Activated CD4-positive, alpha-beta T cell treated with anti-CD3 and anti-CD28 coated beads for 24 hours (primary cell): ENCODE measurements at places on chromosomes 1 and 21.

- no peak for DNase-seq
Measured at GRCh38 chr1:56963667-56964066, 2.1 kb downstream of the C8B start.

DNA sequence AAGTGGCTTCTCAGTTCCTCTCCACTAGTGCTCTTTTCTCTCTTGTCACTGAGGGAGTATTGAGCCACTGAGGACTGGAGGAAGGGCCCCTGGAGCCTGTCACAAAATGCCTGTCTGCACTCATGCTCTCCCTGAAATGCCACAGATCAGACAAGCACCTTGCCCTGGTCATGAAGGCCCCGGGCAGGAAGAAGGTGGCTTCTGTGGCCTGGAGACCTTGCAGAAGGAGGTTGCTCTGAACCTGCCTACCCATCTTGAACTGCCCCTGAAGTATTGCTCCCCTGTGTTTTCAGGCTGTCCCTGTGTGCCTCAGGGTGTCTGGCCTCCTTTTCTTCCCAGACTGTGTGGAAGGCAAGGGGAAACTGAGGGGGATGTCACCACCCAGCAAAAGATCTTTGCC, 3.1 kb downstream of the PKP1 start:
- no peak for DNase-seq

DNA sequence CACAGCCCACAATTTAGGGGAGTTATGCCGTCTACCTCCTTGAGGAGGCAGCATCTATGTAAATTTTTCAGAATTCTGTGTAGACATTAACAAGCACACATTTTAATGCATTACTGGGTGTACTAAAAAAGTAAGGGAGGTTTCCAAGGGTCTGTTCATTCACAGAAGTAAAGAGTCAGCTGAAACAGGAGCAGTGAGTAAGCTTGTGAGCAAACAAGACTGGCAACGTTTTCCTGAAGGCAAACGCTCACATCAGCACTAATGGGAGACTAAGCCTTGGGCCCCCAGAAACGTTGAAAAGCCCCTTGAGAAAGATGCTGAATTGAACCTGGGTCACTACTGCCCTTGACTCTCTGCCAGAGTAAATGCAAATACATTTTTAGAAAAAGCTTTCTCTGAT, 25.7 kb downstream of the RPRD2 start:
- no peak for DNase-seq

DNA sequence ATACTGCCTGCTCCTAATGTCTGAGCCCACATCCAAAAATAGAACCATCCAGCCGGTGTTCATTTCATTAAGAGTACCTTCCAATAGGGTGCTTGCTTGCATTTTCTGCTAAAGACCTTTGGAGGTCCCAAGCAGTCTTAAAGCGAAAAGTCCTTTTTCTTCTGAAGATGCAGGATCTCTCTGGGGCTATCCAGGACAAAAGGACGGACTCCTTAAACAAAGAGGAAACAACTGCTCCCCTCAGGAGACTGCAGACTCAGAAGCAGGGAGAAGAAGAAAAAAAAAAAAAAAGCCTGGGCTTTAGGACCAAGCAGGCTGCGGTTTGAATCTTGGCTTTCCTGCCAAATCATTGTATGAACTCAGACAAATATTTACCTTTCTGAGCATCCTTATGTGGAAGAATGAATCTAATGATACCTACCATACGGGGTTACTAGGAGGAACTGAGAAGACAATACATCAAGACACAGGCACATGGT, 204.0 kb downstream of the PLPP3 start:
- DNase-seq: no peak

DNA sequence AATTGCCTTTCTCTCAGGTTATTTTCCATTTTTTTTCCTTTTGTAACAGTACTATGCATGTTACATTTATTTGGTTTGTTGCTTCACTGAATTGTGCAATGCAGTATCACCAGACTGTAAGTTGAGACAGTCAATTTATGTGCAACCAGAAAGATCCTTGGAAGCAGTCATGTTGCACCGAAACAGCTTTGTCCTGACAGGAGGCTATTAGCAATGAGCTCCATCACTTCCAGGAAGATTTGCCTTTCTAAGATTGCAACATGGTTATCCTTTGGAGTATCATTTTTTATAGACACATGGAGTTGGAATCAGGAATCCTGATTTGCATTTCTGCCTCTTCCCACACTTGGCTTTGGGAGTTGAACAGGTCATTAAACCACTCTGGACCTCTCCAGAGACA, 84.5 kb upstream of the ST6GALNAC5 start:
- DNase-seq: no peak

GRCh38 chr1:25568834-25569596, 25.6 kb downstream of the LDLRAP1 start:
- no peak for DNase-seq

DNA sequence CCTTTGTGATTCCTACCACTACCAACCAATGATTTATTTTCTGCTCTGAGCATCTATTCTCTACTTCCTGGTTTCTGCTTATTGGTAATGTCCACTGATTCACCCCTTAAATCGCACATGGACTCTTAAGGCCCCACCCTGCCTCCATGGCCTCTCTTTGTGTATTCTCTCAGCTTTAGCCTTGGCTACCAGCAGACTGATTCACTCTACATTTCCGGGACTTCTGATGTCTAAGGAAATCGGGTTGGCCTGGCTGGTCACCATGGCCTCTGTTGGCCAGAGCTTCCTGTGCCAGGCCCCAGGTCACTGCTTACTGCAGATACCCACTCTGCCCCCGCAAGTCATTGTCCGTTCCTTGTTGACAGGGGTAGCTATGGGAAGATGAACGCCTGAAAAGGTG, 40.9 kb downstream of the PDPN start:
- no peak for DNase-seq

- no peak for DNase-seq
Measured at GRCh38 chr1:11888206-11888876, 29.6 kb upstream of the NPPB start.

DNA sequence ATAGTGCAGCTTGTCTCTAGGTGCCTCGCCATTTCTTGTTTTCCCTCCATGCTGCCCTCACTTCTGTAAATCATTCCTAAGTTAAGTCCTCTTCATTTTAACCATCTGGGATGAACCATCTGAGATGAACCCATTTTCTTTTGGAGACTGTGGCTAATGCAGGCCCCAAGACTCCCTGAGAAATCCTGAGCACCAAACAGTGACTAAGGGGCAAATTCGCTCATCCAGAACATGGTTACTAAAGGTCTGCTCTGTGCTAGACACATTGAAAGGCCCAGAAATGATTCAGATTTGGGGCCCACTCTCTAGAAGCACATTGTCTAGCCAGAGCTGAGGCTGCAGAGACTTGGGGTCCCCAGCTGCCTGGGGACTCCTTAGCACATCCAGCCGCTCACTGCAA, 151.9 kb upstream of the CTTNBP2NL start:
- no peak for DNase-seq

DNA sequence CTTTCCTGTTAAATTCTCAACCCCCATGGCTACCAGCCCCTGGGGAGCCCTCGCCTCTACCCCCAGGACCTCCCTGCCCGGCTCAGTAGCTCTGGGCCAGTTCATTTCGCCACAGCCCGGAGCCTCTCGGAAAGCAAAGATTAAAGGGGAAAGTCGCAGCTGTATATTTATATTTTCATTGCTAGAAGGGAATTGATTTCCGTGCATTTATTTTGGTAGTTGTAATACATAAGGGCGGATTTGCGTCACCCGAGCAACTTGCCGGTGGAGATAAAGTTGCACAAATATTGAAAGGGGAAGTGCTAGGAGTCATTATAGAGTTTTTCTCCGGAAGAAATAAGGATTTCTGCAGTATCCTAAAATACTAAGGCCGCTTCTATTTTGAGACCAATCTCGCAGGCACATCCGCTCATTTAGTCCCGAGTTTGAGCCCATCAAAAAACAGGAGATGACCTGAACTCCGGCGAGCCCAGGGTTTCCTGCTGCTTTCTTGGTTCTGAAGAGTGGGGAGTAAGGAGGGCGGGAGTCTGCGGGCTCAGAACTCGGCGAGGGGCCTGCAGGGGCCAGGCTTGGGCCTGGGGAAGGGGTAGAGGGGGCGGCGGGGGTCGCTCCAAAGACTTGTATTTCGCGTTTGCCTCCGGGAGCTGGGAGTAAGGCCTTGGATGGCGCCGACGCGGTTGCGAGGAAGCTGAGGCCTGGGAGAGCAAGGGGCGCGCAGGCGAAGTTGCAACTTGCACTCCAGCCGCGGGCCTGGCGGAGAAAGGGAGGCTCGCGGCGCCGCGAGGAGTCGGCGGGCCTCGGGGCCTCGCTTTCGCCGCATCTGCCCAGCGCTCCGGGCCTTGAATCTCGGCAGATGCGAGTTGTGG, 2.5 kb upstream of the HLX start:
- no peak for DNase-seq

GRCh38 chr1:176211396-176212165, 4.5 kb upstream of the COP1 start:
- no peak for DNase-seq

DNA sequence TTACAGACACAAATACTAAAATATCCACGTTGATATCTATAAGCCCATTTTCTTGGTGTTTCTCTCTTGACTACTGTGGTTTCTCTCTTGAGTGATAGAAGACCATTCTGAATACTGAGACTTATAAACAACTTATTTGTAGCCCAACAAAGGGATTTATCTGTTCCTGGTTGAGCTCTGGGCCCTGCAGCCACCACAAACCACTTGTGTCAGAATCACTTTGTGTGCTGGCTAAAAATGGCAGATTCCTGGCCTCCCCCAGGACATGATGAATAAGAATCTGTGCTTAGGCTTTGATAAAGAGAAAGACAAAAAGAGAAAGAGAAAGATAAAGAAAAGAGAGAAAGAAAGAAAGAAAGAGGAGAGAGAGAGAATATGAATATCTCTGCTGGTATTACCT, 18.9 kb upstream of the MCOLN2 start:
- no peak for DNase-seq

- peak; percentile 40 for DNase-seq
Measured at GRCh38 chr1:16167331-16168143, 11.7 kb upstream of the EPHA2 start.

- DNase-seq: no peak
Measured at GRCh38 chr1:229040630-229041358, 230.1 kb upstream of the RAB4A start.

DNA sequence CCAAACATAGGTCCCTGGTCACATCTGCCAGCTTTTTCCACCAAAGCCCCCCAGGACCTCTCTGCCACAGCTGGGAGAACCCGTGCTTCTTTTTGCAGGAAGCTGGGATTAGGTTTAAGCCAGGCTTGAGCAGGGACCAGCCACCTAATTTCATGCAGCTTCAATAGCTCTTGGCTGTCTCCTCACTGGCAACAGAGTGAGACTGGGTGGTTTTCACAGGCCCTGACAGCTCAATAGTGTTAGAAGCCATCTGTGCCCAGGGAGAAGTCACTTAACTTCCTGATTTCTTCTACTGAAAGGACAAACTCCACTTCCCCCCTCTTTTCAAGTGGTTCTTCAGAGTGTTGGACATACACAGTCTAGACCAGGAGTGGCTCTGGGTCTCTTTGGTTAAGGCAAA, 20.4 kb upstream of the SRSF4 start:
- no peak for DNase-seq

DNA sequence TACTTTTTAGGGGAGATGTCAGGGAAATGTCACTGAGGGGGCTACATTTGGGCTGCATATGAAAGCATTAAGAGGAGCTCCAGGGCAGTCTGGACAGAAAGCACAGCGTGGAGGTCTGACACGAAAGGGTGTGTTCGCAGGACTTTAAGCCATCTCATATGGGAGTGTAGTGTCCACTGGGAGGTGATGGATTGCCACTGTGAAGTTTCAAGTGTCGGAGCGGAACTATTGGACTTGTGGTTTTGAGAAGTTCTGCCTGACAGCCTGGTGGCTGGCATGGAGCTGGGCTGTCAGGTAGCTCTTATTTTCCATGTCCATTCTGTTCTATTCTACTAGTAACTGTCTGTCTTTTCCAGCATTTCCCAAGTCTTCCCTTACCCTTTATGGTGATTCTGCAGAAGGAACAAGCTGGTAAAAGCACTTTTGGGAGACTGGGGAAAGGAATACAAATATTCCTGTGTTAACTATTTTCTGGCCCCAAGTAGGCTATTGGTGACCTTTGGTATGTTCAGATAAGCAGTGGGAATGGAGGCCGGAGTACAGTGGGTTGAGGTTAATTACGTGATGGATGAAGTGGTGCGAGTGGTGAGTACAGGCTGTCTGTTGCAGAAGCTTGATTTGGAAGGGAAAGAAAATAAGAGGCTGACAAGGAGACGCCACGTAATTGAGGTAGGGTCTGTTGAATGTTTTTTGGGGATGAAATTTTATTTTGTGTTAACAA, 19.3 kb downstream of the B3GALT5 start:
- no peak for DNase-seq

DNA sequence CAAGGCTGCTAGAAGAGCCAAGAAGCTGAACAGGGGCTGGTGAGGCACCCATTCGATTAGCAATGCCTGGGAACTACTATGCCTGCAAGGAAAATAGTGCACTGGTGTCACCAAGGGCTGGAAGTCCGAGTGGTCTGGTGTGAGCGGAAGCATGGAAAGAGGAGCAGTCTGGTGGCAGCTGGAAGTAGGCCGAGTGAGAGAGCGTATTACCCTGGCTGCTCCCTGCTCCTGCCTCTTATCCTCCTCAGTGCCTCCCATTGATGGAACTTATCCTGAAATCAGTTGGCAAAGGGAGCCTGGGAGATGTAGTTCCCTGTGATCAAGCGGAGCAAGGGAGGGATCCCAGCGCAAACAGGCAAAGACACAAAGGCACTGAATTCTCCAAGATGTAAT, 9.6 kb downstream of the SMAP2 start:
- no peak for DNase-seq

DNA sequence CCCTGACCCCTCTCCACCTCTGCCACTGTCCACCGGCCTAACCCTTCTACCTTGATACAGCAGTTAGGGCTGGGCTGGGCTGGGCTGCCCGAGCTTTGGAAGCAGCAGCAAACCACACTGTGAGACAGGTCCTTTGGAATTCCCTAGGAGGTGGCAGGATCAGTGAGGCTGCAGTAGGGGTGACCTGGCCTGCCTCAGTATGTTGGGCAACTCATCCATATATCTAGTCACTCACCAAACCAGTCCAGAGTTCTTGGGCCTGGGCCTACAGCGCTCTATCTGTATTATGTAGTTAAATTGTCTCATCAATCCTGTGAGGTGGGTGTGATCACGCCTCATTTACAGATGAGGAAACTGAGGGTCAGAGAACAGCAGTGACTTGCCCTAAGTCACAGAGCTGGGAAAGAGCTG, 13.3 kb upstream of the SYNC start:
- no peak for DNase-seq

DNA sequence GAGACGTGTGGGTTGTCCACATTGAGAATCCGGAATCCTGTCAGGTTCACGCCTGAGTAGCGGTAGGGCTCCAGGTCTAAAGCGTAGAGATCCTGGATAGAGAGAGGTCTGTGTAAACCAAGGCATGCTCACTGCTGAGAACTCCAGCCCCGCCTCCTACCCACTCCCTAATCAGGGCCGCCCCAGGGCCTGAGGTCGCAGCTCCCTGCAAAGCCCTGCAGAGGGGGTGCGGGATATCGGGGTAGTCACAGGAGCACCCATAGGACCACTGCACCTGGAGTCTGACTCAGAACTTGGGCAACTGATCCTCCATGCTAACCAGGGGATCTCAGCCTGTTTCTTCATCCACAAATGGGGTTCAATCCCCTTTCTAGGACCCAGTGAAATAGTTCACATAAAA, 174.4 kb downstream of the GRIK3 start:
- DNase-seq: no peak

DNA sequence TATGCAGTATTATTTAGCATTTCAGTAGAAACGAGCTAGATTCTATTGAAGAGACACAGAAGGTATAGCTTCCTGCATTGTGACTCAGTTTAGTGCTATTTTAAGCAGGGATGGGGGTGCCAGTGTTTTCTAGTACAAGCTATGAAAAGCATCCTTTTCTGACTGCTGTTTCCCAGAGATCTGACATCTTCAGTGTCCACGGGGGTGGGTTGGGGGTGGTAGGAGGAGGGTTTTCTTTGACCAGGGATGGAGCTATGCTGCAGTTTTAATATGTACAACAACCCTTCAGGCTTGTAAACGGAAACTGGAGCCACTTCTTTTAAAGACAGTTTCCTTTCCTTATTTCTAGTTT, 2.7 kb upstream of the NEGR1 start:
- DNase-seq: no peak
